CD4-positive, alpha-beta T cell (primary cell): ENCODE measurements at places on chromosomes 3 and 15.

- DNase-seq = no peak
Observed at GRCh38 chr15:29689287-29689986, 132.8 kb downstream of the TJP1 start.

DNA sequence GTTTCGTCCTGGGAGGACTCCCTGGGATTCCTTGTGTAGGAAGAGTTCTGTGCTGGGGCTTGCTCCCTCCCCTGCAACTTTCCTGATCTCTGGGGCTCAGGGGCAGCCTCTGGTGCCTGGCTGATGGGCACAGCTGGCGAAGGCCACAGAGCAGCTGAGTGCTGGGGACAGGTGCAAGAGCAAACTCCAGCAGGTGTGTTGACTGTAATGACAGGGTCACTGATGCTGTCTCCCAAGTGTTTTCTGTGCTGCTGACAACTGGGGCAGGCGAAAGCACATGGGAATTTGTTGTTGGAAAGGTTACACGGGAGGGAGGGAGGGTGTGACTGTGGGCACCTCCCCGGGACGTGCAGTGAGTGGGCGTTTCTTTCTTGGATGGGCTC is 21.6 kb downstream of the CPN2 start:
- no peak for DNase-seq

DNA sequence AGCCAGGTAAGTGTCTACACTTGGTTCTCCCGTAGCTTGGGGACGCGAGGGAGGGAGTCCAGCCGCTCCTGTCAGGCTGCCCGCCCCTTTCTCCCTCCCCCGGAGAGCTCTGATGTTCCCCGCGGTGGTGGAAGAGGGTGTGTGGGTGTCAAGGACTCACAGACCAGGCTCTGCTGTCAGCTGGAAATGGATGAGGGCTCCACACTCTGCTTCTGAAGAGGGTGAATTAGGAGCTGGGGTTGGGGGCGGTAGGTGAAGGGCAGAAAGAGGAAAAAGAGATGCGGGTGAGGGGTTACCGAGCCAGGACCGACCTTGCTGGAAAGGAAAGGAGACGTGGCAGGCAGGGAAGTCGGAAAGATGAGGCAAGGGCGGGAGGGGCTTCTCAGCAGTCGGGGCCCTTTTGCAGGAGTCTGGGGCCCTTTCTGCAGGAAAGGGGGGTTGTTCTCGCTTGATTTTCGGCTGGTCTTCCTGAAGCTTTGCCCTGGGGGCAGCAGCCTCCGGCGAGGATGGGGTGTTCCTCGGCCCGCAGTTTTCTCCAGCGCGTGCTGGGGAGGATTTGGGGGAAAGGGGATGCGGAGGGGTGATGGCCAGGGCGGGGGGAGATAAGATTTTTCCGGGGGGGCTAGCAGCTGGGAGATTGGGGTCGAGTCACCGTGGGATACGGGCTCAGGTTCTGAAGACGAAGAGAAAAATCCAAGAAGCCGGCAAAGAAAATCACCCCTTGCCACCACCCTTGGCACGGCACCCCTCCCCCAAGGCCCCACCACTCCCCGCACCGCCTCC is 602 bp upstream of the BAHD1 start:
- peak; percentile 24 for DNase-seq

DNA sequence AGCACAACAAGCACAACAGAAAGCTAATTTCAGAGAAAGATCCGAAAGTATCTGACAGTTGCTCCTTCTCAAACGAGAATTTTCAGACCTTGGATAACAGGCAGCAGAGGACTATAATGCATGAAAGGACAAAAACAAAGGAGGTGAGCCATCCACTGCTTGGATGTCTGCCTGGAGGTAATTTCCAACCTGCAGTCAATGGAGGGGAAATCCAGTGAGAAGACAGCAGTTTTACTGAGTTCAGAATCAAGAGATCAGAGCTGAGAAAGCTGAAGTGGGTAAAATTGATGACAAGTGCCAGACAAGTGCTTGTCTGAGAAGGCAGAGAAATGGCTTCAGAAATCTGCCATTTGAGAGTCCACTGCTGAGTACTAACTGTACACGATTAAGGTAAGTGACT is 22.1 kb downstream of the UBE3A start:
- DNase-seq = no peak

DNA sequence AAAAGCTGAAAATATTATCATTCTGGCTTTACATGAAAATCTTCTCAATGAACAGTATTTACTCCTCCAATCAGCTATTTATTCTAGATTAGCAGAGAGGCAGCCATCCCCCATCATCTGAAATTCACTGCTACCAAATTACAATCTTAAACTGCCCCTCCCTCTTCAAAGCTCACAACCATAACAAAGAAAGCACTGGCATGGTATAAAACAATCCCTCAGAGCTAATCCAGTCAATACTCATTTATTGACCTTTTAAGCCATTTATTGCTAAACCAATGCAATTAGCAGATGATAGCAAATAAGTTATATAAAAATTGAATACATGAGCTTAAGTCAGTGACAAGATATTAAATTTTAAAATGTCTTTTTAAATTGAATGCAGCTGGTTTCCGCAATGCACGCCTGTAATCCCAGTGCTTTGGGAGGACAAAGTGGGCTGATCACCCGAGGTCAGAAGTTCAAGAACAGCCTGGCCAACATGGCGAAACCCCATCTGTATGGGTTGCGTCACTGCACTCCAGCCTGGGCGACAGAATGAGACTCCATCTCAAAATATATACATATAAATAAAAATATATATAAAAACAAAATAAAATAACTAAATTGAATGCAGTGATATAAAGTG is 12.1 kb downstream of the SLC4A7 start:
- DNase-seq = no peak

DNA sequence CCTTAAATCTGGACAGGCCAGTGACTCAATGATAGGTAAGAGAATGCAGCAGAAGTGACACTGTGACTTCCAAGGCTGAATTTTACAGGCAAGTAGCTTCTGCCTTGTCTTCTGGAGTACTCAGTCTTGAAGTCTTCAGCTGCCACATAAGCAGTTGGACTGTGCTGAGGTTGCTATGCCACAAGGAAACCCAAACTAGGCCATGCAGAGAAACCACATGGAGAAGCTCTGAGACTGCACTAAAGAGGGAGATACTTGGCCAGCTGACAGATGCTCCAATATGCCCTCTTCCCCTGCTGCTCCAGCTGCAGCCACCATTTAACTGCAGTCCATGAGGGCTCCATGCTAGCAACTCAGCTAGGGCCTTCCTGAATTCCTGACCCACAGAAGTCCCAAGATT is 119.4 kb upstream of the GADL1 start:
- no peak for DNase-seq

GRCh38 chr3:71045917-71046282 is 537.6 kb downstream of the FOXP1 start:
- no peak for DNase-seq

- DNase-seq = no peak
Observed at GRCh38 chr15:81914333-81914732, 131.5 kb downstream of the MEX3B start.

- no peak for DNase-seq
Observed at GRCh38 chr3:53846134-53846850, at the start of the genes CHDH and IL17RB. Gene CHDH (minus strand): TSS chr3:53846419. CDS start chr3:53824008, 22,411 bp downstream. Gene IL17RB (plus strand): TSS chr3:53846568. CDS start chr3:53846589, 21 bp downstream.

DNA sequence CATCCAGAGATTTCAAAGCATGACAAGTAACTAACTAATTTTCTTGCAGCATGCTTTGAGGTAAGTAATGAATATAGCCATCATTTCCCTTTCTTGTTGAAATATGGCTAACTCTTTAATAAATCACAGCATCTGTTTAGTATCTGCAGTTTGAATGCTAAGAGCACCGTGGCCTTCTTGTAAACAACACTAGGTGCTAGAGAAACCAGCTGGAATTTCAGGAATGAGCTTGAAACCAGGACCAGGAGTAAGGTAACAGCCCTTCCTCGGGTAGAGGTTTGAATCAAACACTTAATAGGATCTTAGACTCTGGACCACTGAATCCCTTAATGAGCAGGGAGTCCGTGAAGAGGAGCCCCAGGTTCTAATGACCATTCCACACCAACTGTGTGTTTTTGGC is 13.6 kb downstream of the CALML4 start:
- no peak for DNase-seq

GRCh38 chr3:51371943-51372557 is 13.0 kb upstream of the MANF start:
- DNase-seq = no peak

DNA sequence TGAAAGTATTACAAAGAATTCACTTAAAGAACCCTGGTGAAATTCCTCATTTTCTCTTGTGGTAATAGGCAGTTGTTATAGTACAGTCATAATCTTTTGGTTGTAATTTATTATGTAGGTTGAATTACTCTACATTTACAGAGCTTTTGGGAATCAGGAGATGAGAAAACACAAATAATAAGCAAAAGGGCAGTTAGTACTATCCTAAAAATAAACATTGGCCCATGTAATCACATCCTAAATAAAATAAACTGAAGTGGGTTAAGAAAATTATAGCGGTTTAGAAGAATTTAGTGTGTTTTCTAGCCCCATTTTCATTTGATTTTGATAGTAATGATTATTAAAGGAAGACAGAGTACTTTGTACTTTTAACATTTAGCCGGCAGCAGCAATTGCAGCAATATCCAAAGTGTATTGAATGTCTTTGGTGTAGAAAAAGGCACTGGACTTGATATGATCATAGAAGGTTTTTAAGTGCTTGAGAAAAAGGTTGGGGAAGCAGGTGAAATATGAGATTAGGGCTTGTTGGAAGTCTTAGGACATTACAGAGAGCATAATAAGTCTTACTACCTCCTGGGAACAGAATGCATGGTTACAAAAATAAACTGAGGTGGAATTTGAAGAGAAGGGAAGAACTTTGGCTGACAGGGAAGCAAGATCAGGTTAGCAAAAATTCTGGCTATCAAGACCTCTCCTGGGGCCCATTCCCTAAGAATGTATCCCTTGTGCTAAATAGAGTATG is 79.9 kb downstream of the MBNL1 start:
- DNase-seq = no peak

DNA sequence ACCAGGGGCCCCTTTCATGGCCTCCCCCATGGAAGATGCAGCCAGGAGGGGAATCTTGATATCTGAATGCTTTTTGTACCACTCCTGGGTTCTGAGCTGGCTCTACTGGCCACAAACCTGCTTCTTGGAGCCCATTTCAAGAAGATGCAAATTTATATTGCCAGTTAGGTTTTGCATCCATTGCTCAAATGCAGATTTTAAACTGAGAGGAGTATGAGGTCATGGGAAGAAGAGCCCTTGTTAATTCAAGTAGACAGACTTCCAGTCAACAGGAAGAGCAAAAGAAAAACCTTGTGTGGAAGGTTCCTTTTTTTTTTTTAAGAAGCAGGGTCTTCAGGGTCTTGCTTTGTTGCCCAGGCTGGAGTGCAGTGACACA is 133.5 kb downstream of the PDZRN3 start:
- DNase-seq = no peak

- DNase-seq = no peak
Observed at GRCh38 chr3:38563886-38564270, 67.7 kb downstream of the EXOG start.

GRCh38 chr3:112579232-112579631 is 17.4 kb downstream of the SLC35A5 start:
- no peak for DNase-seq

- no peak for DNase-seq
Observed at GRCh38 chr3:22971497-22971896, 231.6 kb upstream of the UBE2E2 start.

DNA sequence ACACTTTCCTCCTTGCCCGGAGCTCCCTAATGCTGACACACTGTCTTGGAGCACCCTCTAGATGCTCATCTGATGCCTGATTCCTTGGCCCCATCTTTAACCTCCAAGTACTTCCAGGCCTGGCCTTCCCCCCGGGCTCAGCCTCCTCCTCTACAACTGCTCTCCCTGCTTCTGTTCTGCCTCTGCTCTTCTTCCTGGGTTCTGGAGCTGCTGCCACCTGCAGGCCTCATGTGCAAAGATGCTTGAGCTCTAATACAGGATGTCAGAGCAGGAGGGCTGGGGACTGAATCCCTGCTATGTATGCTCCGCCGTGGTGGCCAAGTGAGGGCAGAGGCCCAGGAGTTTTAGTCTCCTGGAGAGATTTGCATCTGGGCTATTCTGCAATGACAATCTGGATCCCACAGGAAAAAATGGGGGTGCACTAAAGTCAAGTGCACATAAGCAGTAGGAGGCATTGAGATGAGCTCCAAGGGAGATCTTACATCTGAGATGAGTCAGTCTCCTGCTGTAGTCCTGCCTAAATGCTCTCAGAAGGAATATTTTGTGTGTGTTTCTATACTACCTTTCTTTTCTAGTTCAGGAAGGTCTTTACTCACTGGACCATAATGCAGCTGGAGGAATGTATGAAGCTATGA is 296.3 kb downstream of the UACA start:
- DNase-seq = no peak

GRCh38 chr3:28901018-28901417 is 379.9 kb upstream of the RBMS3 start:
- no peak for DNase-seq

DNA sequence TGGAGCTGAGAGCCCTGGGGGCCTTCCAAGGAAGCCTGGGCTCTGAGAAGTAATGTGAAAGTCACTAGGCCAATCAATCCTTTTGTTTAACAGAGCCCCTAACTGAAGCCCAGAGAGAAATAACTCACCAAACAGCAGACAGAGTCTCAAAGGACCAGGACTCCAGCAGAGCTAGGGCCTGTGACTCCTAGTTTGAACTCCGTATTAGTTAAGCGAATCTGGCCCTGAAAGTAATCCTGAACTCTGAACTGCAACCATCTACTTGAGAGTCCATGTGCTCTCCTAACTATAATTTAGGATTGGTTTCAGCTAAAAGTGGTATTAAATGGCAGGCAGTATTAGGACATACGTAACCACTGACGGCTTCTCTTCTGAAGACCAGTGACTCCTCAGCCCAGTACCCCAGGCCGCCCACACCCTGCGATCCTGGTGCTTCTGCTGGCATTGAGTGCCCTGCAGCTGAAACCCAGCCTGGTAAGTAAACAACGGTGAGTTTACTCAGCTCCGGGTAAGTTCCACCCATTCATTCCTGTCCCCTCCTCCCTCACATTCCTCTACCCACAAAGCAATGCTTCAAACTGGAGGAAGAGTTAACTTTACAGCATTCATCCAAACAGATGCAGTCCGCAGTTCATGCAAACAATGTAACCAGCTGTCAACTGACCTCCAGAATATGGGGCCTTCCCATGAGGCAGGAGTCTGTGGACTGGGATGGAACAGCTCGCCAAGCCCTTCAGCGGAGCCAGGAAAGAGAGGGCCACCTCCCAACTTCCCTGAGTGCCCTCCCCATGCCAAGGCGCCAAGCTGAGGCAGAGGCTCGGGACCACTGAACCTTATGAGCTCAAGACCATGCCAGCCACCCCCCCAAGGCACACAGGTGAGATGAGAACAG is 7.3 kb downstream of the MYO5C start:
- DNase-seq = no peak

GRCh38 chr3:59313365-59313764 is 263.5 kb upstream of the CFAP20DC start:
- peak; percentile 42 for DNase-seq

DNA sequence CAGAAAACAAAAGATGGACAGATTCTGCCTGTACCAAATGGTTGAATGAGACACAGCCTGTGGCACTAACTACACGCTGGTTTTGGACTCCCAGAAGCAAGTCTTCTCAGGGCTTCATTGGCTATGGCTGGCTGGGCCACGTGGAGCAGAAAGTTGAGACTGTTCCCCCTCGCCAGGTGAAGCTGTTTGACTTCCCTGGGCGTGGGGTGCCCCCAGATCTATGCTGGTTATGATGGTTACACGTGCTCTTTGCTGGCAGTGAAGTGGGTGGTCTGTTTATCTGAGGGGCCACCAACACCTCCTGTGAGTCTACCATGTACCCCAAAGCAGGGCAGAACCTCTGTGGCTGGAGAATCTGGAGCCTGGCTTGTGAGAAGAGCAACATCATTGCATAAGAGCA is 60.3 kb upstream of the EPHA6 start:
- no peak for DNase-seq

- DNase-seq = no peak
Observed at GRCh38 chr3:100006570-100007271, 107.6 kb downstream of the FILIP1L start.
